Heart left ventricle (tissue), 16 donors: ENCODE measurements at places on chromosomes 12 and 14. TPM values are rescaled to one million over a fixed set of nuclear protein-coding genes. Genes with fewer than 3 reads are reported as not detected.

KRT71 gene
- not detected for total RNA-seq

KRT74 gene
- not detected for total RNA-seq

ANKS1B gene
- 1.8 TPM for total RNA-seq

TMCC3 gene
- 2.6 TPM for total RNA-seq

KRT79 gene
- total RNA-seq: not detected

RBP5 gene
- total RNA-seq: not detected

DAD1 gene
- 136 TPM for total RNA-seq

PROX2 gene
- total RNA-seq: not detected

GPRC5A gene
- total RNA-seq: 0.32 TPM

KRT81 gene
- not detected for total RNA-seq

ADCY6 gene
- total RNA-seq: 123 TPM
